ENCODE measurements at places on chromosomes 11 and 22. TPM values are rescaled to one million over a fixed set of nuclear protein-coding genes. Genes with fewer than 3 reads are reported as not detected.
A peak's percentile ranks its signal among the peaks of the same experiment; 100 is the strongest.

- no peak for DNase-seq
Measured at GRCh38 chr11:27545946-27546345, 39.4 kb upstream of the LIN7C start.

DNA sequence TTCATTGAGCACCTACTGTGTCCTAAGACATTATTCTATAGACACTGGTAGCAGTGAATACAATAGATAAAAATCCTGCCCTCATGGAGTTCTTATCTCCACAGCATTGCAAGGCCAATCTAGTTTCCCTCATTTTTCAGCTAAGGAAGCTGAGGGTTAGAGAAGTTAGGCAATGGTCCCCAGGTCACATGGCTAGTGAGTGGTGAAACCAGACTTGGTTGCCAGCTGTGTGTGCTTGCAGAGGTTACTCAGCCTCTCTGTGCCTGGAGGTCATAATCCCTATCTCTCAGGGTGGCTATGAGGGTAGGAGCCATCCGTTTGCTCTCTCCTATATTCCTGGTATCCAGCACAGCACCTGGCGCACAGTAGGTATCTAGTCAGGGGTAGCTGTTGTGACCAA, 147.7 kb upstream of the SEZ6L start:
- no peak for DNase-seq

- DNase-seq, result no peak
Measured at GRCh38 chr22:39936523-39937145, 23.6 kb upstream of the TMA7B start.

DNA sequence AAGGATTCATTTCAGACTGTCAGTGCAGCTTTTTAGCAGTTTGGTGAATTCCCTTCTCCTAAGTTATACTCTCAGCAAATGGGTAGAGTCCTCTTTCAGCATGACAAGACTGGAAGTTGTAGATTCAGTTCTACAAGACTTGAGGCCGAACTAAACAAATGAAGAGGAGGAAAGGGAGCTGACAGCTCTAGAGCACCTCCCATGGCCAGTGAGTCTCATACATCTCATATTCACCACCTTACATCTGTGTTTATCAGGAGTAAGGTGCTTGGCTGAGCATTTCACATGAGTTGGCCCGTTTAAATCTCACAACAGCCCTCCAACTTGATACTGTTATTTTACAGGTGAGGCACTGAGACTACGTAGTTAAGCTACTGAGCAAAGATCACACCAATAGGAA, 30.4 kb downstream of the SEZ6L start:
- DNase-seq, result no peak

The FOLH1 gene
- total RNA-seq, result not detected

DNA sequence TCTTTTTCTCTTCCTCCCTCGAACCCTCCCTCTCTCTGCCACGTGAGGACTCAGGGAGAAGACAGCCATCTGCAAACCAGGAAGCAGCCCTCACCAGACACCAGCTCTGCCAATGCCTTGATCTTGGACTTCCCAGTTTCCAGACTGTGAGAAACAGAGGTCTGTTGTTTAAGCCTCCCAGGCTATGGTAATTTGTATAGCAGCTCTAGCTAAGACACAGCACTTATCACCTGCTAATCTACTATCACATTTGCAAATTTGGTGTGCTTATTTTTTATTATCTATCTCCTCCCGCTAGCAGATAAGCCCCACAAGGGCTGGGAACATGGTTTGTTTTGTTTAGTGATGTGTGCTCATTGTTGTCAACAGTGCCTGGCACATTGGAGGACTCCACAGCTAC, 124.8 kb upstream of the OPCML start:
- no peak for DNase-seq

DNA sequence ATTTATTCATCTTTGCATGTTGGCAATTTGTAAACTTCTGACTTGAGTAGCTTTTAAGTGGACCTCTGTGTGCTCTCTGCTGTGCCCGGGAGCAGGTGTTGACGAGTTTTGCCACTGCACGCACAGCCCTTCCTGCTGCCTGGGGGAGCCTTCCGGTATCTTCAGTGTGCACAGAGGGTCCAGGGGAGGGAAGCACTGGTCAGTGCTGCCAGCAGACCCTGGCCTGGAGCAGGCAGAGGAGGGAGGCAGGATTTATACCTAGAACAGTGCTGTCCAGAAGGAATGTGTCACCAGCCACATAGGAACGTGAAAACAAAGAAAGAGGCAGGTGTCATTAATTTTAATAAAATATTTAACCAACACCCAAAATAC, 403.6 kb downstream of the TBC1D22A start:
- DNase-seq, result no peak

The SCN3B gene
- not detected for total RNA-seq

DNA sequence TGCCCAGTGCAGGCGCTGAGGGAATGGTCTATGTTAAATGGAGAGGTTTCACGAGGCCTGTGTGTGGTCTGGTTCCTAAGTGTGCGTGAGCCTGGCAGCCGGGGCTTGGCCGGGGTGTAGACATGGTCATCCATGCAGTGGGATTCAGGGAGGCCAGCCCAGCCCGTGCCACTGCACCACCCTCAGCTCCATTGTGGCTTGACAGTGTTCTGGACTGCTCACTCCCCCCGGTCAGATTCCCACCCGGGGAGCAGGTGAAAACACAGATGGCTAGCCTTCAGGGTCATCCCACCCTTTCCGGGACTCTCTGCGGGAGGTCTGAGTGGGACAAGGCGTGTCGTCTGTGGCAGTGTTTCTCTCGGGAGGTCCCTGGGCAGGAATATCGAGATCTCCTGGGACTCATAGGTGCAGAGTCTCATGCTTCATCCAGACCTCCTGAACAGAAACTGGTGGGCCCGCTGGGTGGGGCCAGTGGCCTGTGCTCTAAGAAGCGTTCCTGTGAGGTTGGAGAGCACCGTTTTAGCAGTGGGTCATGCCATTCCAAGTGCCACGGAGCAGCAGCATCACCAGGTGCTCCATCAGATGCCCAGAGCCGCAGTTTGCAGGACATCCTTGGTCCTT, 52.3 kb downstream of the ST14 start:
- no peak for DNase-seq

The OR8D1 gene
- total RNA-seq, result not detected

GRCh38 chr11:69915501-69916250, 96.5 kb upstream of the FGF3 start:
- peak; percentile 76 for DNase-seq

The MIOX gene
- not detected for total RNA-seq

The PDE2A gene
- total RNA-seq, result 0.25 TPM

DNA sequence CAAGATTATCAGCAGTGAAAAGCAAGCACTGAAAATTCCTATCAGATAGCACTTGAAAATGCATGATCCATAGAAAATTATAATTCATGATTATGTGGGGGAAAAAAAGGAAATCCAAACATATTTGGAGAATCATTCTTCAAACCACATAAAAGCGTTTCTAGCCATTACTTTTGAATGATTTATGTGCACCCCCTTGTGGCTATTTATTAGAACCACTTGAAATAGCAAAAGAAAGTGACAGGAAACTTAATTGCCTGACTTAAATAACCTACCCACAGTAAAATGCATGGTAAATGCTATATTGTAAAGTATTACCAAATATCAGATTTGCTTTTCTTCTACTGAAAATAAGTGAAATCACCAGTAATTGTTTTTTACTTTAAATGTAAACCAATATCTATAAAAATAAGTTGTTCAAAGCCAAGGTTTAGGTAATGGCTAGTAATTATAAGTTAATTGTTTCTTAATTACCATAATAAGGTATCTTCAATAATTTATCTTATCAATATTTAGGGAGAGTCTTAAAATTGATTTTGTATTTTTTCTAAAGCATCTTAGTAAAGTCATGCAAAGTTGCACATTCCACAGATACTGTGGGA, 168.5 kb downstream of the ARHGAP42 start:
- peak; percentile 68 for DNase-seq

- peak; percentile 93 for DNase-seq
Measured at GRCh38 chr11:8597182-8597581, 3.2 kb upstream of the STK33 start.

GRCh38 chr22:27705408-27706080, 96.0 kb downstream of the MN1 start:
- DNase-seq, result no peak

GRCh38 chr11:84247926-84248325, 961.8 kb upstream of the CCDC90B start:
- no peak for DNase-seq

DNA sequence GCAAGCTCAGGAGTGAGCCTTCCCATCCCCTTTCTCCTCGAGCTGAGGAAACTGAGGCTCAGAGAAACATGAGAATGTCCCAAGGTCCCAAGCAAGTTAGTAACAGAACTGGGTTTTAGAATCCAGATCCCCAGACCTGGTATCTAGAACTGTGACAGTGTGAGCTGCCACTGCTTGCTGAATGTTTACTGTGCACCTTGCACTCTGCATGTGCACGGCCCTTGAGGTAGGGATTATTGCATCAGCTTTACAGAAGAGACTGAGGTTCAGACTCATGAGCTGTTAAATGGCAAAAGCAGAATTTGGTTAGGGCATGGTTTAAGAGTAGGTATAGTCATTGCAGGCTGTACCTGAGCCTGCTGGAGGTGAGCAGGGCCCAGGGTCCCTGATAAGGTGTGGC, 3.8 kb upstream of the MPPED1 start:
- DNase-seq, result no peak

GRCh38 chr11:69999721-70000120, 78.4 kb upstream of the ANO1 start:
- DNase-seq, result no peak

DNA sequence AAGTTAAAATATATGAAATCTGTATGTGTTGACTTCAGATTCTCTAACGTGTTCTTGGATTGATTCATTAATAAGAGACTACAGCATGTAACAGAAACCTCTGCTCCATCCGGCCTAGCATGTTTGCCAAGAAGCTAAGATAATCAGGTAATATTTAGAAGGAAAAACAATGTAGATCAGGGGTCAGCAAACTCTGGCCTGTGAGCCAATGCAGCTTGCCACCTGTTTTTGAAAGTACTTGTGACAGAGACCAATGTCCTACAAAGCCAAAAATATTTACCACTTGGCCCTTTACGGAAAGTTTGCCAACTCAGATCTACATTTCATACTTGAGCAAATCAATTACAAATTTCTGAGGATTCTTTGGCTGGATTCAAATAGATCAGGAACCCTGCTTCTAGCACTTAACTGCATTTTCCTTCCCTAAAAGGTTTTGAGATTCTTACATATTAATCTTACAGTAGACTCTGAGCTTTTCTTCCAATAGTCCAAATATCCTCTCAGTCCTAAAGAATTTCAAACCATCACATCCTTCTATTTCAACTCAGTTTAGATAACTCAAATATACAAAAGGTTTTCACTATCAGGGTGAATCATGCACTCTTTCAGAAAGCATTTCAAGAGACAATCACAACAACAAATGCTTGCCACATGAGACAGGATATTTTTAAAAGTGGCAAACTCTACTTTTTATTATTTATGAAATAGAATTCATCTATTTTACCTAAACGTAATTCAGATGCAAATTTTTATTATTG, 29.5 kb downstream of the APOL5 start:
- DNase-seq, result peak; percentile 26

DNA sequence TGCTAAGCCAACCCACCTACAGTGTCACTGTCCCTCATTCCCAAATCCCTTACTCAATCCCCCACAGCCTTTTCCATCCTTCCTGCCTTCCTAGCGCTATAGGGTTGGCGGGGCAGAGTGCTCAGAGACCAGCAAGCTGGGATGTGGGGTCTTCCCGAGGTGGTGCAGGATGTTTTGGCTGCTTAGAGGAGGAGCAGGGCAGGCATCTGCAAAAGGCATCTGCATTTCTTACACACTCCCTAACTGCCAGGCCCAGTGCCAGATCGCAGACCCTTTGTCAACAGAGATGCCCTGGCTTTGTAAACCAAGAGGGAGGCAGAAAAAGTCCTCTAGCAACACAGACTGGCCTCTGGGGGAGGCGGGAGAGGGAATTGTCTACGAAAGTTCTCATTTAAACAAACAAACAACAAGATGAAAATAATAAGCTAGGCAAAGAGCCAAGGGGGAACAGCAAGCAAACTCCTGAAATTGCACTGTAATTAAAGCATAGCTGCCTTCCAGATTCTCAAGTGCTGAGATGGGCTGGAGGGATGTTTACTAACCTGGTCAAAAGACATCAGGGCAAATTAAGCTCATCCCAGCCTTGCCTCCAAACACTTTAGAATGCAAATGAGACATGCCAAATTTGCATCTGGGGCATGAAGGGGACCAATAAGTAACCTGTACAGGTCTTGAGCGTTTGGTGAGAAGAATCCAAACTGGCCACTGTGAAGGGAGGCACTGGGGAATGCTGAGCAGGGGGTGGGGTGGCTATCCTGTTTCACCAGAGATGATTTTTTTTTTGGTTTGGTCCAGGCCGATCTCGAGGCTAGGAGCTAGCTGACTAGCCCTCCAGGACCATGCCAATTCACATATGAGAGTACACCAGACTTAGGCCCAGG, 38.1 kb upstream of the ADA2 start:
- no peak for DNase-seq

The MS4A7 gene
- total RNA-seq, result not detected

DNA sequence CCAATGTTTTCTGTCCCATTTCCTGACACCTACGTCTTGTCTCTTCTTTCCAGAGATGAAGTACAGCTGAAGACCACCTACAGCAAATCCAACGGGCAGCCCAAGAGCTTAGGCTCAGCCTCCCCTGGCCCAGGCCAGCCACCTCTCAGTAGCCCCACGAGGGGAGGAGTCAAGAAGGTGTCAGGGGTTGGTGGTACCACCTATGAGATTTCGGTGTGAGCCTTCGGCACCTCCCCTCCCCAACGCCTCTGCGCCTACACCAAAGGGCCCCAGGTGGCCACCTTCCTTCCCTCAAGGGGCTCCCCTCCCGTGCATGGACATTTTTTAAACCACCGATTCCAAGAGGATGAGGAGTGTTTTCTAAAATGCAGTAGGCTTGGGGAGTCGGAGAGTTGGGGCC, 12.2 kb downstream of the MED19 start:
- no peak for DNase-seq

GRCh38 chr11:1643146-1643690, 13.6 kb downstream of the KRTAP5-5 start:
- DNase-seq, result no peak

DNA sequence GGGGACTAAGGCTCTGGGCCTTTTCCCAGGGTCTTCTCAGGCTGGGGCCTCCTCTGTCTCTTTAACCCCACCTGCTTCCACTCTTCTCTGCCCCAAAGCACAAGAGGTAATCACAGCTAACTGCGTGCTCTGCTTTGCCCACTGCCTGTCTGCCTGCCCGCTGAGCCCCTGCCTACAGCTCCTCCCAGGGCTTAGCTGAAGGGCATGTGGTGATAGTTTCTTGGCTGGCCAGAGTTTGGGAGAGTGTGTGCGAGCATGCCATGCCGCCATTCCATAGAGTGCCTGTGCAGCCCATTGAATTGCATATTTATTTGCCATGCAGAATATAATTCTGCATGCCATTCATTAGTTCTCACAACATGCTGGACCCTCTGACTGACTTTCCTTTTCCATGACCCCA, 32.5 kb downstream of the PHLDB1 start:
- no peak for DNase-seq

- no peak for DNase-seq
Measured at GRCh38 chr22:25764270-25765015, 22.5 kb downstream of the MYO18B start.

DNA sequence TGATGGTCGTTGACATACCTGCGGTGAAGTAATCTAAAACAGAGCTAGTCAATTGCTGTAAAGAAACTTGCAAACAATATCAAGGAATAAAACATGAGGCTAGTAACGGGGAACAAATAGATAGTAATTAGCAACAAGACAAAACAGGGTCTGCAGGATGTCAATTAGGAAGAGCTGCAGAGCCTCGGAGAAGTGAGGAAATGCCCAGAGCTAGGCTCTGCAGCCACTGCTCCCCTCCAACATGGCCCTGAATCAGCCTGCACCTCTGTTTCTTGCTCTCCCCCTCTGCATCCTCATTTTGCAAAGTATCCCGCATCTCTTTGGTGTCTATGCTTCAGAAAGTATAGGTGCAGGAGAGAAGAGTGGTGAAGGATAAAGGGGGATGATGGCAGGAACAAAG, 507.4 kb upstream of the FAT3 start:
- DNase-seq, result no peak

The HOATZ gene
- total RNA-seq, result not detected

Measured in GM23248 (cell line).